ENCODE measurements at places on chromosomes 6 and 20. TPM values are rescaled to one million over a fixed set of nuclear protein-coding genes. Genes with fewer than 3 reads are reported as not detected.

The STXBP5 gene
- total RNA-seq: 15.0 TPM

The ZNF334 gene
- total RNA-seq: 4.9 TPM

DNA sequence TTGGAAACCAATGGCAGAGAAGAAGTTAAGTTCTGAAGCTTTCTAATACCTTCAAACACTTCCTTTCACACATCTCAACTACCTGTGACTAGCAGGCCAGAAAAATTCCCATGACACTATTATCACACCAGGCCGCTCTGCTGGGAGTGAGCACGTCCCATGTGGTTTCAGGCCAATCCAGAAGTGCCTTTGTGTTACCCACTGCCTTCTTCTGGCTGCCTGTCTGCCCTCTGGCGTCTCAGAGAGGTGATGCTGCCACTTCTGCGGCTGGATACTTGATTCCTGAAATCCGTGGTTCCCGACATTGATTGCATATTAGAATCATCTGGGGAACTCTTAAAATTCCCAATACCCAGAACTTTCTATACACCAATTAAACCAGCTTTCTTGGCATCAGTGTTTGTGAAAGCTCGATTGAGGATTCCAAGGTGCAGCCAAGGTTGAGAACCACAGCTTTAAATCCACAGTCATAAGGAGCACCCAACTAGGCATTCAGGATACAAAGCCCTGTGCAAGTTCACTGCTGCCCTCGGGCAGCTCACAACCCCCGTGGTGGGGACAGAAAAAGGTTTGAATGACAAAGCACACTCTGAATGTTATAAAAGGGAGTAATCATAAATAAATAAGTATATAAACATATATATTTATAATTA is 65.6 kb downstream of the STMND1 start:
- DNase-seq: no peak

GRCh38 chr20:41452226-41452625 is 85.6 kb upstream of the EMILIN3 start:
- no peak for DNase-seq

DNA sequence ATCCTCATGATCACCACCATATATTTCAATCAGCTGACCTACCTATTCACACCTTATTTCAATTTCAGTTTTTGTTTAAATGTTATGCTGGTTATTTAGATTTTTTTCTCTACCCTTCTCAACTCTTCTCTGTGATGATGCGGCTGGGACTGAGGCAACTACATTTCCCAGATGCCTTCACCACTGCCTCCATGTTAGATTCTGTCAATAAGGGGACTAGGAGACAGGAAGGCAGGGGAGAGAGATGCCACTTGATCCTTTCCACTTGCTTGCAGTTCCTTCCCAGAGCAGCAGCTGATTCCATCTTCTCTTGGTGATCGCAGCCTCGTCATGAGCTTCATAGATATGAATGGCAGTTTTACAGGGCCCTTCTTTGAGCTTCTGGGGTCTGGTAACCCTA is 33.5 kb upstream of the POU3F2 start:
- no peak for DNase-seq

DNA sequence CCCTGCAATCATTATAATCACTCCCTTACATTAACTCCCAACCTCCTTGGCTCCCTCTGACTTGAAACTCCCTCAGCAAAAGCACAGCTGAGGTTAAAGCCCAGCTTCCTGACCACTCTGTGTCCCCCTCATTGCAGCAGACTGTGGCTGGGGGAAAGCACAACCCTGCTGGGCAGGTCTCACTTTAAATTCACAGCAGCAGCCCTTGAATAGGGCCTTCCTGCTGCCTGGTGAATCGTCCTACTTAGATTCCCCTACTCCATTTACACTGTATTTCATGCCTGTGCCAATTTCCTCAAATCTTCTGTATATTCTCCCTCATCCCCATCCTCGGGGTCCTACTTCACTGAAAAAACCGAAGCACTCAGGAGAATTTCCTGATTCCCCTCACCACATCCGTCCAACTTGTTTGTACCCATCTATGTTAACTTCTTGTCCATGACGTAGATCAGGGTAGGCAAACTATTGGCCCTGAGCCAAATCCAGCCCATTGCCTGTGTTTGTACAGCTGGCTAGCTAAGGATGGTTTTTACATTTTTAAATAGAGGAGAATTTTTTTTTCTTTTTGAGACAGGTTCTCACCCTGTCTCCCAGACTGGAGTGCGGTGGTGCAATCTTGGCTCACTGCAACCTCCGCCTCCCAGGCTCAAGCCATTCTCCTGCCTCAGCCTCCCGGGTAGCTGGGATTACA is 31.5 kb upstream of the GCM1 start:
- peak; percentile 43 for DNase-seq

DNA sequence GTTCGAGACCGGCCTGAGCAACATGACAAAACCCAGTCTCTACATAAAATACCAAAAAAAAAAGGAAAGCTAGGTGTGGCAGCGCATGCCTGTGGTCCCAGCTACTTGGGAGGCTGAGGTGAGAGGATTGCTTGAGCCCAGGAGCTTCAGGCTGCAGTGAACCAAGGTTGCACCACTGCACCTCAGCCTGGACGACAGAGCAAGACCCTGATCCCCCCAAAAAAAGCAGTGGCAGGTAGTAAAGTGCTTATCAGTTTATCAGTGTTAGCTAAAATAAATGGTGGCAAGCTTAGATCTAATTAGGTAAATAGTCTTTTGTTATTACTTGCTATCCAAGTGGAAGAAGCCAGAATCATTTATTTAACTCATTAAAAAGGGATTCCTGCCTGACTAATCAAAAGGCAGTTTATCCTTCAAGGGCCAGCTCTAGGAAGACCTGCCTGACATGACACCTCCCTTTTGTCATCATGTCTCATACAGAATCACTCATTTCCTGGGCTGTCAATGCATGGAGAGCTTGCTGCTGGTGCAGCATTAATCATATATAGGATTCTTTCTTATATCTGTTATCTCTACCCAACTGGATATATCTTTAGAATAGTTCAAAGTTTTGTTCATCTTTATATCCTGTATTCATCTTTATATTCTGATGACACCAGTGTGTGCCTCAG is 9.6 kb downstream of the DSTN start:
- no peak for DNase-seq

GRCh38 chr20:60365882-60366281 is 407.7 kb downstream of the CDH26 start:
- DNase-seq: no peak

DNA sequence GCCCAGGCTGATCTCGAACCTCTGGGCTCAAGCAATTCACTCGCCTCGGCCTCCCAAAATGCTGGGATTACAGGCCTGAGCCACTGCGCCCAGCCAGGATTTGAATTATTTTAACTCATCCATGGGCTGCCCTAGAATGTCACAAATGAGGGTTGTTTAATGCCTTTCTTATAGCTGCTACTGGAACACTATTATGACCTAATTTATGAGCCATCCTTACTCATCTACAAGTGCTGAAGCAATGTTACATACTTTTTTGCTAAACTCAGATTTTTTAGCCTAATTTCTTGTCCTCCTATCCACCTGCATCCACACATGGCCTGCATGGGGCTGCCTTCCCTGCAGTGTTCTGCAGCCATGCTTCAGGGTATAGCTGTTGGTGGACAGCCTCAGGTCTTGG is 59.9 kb downstream of the RTN4IP1 start:
- no peak for DNase-seq

DNA sequence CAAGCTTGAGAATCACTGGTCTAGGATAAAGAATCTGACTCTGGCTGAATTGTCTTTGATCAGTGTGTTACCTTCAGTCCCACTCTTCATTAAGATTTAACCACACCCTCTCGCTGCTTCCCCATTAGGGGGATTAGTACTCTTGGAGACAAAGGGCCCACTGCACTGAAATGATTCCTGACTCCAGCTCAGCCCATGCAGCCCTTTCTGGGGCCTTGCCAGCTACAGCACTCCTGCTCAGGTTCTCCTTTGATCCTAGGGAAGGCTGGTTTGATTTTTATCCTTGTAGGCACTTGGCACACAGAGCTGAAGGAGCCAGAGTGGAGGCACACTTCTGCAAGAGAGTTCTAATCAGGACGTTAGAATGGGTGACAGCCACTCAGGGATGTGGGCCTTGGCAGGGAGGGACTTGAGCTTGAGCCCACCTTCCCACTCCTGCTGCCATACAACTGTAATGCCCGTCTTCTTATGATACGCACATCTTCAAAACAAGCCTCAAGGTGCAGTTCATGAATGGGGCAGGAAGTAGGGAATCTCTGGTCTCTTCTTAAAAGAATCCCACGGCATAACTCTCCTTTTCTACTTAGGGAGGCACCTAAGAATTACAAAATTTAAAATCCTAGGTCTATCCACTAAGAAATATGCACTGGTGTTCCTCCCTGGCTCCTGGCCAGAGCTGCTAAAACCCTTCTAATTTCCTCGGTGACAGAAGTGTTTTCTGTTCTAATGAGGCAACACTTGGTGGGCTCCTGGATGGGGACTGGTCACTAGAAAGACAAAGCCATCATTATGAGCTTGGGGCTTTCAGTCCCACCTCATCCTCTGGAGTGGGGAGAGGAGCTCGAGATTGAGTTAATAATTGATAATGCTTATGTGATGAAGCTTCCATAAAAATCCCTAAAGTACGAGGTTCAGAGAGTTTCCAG is 1.5 kb upstream of the SLA2 start:
- DNase-seq: no peak

DNA sequence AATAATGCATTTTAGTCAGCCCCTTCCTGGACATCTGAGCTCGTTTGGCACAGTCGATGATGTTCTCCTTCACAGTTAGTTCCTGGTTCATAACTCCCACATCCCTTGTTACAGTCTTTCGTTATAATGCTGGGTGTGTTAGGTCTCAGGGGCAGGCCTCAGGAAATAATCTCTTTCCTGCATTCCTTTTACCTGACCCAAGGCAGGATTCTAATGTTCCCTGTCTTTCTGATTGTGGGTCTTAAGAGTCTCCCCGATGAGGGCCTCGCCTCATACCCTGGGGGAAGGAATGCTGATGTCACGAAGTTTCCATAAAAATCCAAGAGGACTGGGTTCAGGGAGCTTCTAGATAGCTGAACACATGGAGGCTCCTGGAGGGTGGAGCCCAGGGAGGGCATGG is 104.0 kb upstream of the CARMIL1 start:
- no peak for DNase-seq

DNA sequence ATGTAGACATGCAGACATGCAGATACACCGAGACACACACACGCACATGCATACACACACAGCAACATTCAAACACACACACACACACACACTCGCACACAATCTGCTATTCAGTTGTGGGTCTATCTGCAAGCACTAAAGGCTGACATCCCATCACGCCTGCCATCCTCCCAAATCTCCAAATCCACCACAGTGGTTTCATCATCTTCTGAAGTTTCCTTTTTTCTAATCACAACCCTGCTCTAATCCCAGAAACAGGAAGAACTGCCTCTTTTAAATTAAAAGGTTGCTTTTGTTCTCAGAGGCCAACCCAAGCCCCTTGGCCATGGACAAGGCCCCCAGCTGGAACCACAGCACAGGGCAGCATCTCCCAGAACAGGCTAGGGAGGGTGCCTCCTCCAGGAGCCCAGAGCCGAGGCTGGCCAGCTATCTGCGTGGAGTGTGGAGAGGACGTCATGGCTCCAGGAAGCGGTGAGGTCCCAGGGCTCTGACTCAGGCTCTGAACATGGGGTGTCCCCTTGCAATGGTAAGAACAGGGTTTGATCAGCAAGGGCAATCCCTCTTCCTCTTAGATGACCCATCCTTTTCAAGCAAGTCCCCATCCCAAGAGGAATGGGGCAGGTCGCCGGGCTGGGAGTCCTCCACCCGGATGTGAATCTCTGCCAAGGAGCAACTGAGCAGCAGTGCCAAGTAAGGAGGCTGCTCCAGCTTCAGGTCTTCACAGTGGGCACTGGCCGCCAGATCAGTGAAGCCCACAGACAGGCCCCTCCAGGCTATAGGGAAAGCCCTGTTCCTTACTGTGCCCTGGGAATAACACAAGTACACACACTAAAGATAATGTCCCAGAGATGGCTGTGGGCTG is 14.7 kb downstream of the FOXF2 start:
- no peak for DNase-seq

GRCh38 chr6:72931325-72931887 is 293.9 kb downstream of the KHDC1L start:
- no peak for DNase-seq

- DNase-seq: no peak
Observed at GRCh38 chr6:105192707-105193465, 13.1 kb upstream of the POPDC3 start.
